ENCODE measurements at places on chromosomes 5 and 9. TPM values are rescaled to one million over a fixed set of nuclear protein-coding genes. Genes with fewer than 3 reads are reported as not detected.

Gene HAND1
- not detected for total RNA-seq

- no peak overlapping the region for H3K27ac ChIP-seq
- no peak for DNase-seq
- H3K4me1 ChIP-seq = no peaks in the 10 kb centered on the region
- H3K27me3 ChIP-seq = no peaks in the 10 kb centered on the region
- H3K4me3 ChIP-seq = no peak overlapping the region
Observed at GRCh38 chr9:134987376-134987775, 69.7 kb upstream of the FCN1 start.

- H3K36me3 ChIP-seq = peaks cover 10% of the 10 kb centered on the region
- H3K4me1 ChIP-seq = peaks cover 14% of the 10 kb centered on the region
- DNase-seq = no peak
- no peak overlapping the region for H3K27ac ChIP-seq
Observed at GRCh38 chr5:14482085-14482484, 99.5 kb upstream of the OTULINL start.

Gene GPR151
- total RNA-seq = not detected

- no peak for DNase-seq
- no peaks in the 10 kb centered on the region for H3K36me3 ChIP-seq
- H3K4me3 ChIP-seq = no peak overlapping the region
Observed at GRCh38 chr5:159782197-159782994, 133.9 kb upstream of the ADRA1B start.

- no peaks in the 10 kb centered on the region for H3K4me1 ChIP-seq
- no peak overlapping the region for H3K27ac ChIP-seq
- H3K4me3 ChIP-seq = no peak overlapping the region
- no peaks in the 10 kb centered on the region for H3K27me3 ChIP-seq
Observed at GRCh38 chr9:123206065-123206464, 62.3 kb downstream of the STRBP start.

GRCh38 chr9:37555786-37556185, 20.4 kb downstream of the FBXO10 start:
- no peak for DNase-seq
- H3K27me3 ChIP-seq = no peaks in the 10 kb centered on the region
- H3K27ac ChIP-seq = no peak overlapping the region
- no peaks in the 10 kb centered on the region for H3K36me3 ChIP-seq
- H3K4me3 ChIP-seq = no peak overlapping the region

- no peak overlapping the region for H3K4me3 ChIP-seq
- H3K36me3 ChIP-seq = no peaks in the 10 kb centered on the region
- H3K27me3 ChIP-seq = no peaks in the 10 kb centered on the region
- DNase-seq = no peak
- no peak overlapping the region for H3K27ac ChIP-seq
Observed at GRCh38 chr9:82153032-82153431, 164.5 kb downstream of the SPATA31D1 start.

Gene KCNMB1
- total RNA-seq = not detected
